T1000 (cell line): ENCODE measurements at places on chromosomes 13 and 19.

DNA sequence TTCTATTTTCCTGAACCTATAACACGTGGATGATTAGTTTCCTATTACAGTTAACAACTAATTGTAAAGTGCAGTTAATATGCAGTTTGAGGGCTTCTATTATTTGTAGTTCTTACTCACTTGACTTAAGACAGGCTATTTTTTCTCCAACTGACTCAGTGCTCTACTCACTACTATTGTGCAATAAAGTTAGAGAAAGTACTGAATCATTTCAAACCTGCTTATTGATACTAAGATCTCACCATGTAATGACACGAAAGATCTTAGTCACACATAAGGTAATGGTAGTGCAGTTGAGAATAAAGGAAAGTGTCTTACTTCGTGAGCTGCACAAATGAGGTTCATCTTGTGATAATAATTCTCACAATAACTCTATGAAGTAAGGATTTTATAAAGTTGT, 22.8 kb upstream of the ITM2B start:
- DNase-seq: no peak

DNA sequence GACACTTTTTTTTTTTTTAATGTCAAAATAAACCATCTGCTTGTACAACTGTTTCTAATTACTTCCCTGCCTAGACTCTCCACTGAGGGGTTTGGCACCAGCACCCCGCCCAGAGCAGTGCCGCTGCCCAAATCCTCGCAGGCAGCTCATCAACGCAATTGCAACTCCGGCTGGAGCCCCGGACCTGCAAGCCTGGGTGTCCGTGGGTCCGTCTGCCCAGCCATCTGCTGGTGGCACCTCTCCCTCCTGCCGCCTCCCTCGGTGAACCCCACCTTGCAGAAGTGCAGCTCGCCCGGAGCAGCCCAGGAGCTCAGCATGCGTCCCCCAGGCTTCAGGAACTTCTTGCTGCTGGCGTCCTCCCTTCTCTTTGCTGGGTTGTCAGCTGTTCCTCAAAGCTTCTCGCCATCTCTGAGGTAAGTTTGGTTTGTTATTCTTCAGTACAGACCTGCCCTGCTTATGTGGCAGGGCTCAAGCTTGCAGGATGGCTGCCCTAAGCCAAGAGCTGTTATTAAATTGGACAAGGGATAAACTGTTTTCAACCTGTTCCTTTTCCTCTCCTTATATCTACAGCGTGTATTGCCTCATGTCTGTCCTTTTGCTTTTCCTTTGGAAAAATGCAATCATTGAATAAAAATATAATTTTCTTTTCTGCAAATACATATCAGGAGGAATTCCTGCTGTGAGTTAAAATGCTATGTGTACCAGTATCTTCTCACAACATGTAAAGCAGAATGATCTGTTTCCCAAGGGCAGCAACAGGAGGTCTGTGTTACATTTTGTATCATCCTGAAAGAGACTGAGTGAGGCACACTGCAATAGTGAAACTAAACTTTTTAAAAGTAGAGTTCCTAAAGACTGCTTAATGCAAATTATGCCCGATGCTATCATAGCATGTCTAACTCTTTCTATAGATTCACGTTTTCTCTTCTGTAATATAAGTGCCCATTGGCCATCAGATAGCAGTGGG, at the start of gene ITGBL1:
ITGBL1 (plus strand) TSS at position 157 of the 967 bp plus-strand sequence; CDS start at position 316, 159 bp downstream.
- no peak for DNase-seq

DNA sequence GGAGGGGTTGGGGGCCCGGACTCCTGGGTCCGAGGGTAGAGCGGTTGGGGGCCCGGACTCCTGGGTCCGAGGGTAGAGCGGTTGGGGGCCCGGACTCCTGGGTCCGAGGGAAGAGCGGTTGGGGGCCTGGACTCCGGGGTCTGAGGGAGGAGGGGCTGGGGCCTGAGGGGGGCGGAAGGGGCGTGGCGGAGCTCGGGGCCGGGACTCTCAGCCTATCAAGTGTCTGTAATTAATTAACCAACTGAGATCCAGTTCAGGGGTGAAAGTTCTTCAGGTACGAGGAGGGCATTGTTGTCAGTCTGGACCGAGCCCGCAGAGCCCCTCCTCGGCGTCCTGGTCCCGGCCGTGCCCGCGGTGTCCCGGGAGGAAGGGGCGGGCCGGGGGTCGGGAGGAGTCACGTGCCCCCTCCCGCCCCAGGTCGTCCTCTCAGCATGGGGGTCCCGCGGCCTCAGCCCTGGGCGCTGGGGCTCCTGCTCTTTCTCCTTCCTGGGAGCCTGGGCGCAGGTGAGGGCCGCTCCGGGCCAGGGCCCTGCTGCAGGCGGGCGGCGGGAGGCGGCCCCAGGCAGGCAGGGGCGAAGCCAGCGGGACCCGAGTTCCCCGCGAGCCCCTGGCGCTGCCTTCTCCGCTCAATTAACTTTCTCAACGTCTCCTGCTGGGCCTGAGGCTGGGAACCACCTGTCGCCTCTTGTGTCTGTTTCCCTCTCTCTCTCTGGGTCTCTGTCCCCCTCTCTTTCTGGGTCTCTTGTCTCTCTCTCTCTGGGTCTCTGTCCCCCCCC, 697 bp downstream of the FCGRT start:
- no peak for DNase-seq

GRCh38 chr13:26618726-26619125, 61.2 kb downstream of the WASF3 start:
- DNase-seq: no peak

GRCh38 chr13:39417643-39418042, 185.3 kb downstream of the LHFPL6 start:
- peak; percentile 8 for DNase-seq

DNA sequence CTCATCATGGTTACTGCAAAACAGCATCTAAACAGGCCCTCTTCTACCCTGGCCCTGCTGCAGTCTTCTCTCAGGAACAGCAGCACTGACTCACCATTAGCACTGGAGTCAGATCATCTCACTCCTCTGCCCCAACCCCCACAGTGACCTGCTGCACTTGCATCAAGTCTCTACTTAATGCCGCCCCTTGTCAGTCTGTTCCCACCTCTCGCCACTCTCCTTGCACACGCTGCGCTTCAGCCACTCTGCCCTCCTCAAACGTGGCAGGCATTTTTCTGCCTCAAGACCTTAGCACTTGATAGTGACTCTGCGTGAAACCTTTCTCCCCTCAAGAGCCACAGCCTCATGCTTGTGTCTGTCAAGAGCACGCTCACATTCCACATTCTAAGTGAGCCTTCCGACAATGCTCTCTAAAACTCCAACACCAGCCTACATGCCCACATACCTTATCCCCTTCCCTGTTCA, 22.1 kb downstream of the MIPEP start:
- DNase-seq: no peak

DNA sequence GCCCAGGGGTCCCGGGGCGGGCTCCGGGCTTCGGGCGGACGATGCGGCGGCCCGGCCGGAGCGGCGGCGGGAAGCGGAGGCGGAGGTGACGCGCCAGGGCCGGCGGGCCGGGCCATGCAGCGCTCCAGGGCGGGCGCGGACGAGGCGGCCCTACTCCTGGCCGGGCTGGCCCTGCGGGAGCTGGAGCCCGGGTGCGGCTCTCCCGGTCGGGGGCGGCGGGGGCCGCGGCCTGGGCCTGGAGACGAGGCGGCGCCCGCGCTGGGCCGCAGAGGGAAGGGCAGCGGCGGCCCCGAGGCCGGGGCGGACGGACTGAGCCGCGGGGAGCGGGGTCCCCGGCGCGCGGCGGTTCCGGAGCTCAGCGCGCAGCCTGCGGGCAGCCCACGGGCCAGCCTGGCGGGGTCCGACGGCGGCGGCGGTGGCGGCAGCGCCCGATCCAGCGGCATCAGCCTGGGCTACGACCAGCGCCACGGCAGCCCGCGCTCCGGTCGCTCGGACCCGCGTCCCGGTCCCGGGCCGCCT, 362 bp downstream of the WTIP start:
- DNase-seq: peak; percentile 44

- DNase-seq: no peak
Observed at GRCh38 chr13:95247852-95248251, 53.4 kb downstream of the ABCC4 start.

- DNase-seq: no peak
Observed at GRCh38 chr13:26557051-26557392, 461 bp upstream of the WASF3 start.
